KBM-7 (cell line): ENCODE measurements at places on chromosomes 3 and 15.
A peak's percentile ranks its signal among the peaks of the same experiment; 100 is the strongest.

GRCh38 chr15:51496246-51496645 lies 126.3 kb downstream of the DMXL2 start:
- DNase-seq = peak; percentile 53

GRCh38 chr3:123595396-123596180 lies 10.7 kb upstream of the HACD2 start:
- DNase-seq = peak; percentile 73

GRCh38 chr3:4752201-4753072 lies 226.8 kb upstream of the BHLHE40 start:
- DNase-seq = peak; percentile 62

- DNase-seq = no peak
Measured at GRCh38 chr3:124976383-124976782, 41.8 kb upstream of the MUC13 start.

- no peak for DNase-seq
Measured at GRCh38 chr15:52876991-52877663, 87.0 kb upstream of the ONECUT1 start.

DNA sequence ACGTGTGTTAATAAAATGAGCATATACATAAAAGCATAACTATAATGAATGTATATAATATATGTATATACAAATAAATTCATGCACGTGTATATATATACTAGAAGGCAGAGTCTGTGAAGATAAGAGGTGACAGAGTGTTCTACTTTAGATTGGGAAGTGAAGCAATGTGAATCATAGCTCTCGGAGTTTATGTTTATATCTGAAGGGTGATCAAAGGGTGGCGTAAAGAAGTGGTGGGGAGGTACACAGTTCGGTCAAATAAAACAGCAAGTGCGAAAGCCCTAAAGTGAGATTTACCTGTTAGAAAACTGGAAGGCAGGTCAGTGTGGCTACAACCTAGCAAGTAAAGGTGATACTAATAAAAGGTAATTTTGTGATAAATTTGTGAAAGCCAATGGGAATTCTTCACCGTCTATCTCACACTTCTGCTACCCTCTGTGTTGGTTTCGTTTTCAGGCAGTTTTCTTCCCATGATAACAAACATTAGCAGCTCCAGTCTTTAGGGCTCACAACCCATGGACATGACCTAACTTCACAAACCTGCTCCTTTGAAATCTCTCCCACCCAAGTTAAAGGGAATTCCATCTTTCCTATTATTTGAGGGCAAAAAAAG lies 46.7 kb upstream of the BCHE start:
- no peak for DNase-seq

GRCh38 chr3:196044513-196044912 lies 37.4 kb downstream of the TFRC start:
- no peak for DNase-seq

DNA sequence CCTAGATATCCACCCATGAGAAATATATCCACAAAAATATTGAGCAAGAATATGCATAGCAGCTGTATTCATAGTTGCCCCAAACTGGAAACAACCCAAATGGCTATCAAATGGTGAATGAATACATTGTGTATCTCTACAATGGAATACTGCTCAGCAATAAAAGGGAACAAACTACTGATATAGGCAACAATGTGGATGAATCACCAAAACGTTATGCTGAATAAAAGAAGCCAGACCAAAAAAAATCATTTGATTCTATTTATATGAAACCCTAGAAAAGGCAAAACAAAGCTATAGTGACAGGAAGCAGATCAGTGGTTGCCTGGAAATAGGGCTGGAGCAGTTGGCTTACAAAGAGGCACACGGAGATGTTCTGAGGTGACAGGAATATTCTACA lies 15.5 kb upstream of the CMTM7 start:
- no peak for DNase-seq

GRCh38 chr3:100184948-100185570 lies 70.8 kb upstream of the FILIP1L start:
- DNase-seq = peak; percentile 31

DNA sequence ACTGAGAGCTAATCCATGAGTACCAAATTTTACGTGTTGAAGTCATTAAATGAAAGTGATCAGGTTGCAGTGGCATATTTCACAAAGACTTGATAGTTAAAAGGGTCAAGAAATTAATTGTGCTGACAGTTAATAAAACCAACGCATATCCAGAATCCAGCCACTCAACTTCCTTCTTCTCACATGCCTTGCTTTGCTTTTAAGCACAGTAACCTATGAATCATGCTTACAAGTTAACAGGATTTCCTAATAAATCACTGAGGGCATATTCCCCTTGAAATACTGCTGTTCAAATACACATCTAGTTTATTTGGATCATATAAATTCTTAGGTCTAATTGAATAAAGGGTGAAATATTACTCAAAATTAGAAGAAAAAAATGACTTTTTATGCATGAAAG lies 801.5 kb upstream of the EPHA6 start:
- no peak for DNase-seq

GRCh38 chr3:73465926-73466325 lies 158.8 kb downstream of the PDZRN3 start:
- no peak for DNase-seq
